ENCODE measurements at places on chromosomes 5 and 9.
A peak's percentile ranks its signal among the peaks of the same experiment; 100 is the strongest.

DNA sequence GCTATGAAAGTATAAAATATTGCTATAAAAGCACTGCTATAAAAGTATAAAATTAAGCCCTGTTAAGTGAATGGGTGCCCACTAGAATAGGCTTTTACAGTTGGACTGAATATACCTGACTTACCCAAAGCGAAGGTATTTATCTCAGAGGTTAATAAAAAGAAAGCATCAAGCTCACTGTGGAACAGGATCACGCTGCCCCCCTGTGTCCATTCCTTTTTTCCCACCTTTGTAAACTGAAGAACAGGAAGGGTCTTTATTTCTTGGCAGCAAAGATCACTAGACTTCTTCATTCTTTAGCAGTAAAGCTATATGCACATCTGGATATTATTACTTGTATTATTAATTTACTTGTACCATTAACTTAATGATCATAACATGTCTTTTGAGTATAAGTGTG is 22.1 kb upstream of the PLPP6 start:
- no peak for DNase-seq

DNA sequence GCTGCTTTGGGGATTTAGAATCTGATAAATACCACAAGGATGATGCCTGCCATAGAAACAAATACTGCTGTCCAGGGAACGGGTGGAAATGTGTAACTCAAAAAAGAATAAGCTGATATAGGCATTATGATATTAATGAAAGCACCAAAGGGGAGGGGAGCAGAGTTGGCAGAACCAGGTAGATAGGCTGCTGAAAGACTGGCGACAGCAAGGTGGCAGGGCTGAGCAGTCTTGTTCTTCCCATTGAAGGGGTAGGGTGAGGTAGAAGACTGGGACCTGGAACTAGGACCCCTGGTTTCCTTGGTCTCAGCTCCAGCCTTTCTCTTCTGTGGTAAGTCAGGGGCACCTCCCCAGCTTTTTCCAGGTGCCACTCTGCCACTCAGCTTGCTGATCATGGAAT is 31.4 kb upstream of the TMOD1 start:
- DNase-seq, result no peak

- no peak for DNase-seq
Observed at GRCh38 chr5:39713250-39713916, 288.6 kb upstream of the DAB2 start.

- peak; percentile 60 for DNase-seq
Observed at GRCh38 chr9:19408693-19409400, at the start of gene ACER2. TSS of gene ACER2 (plus strand) at chr9:19409009. CDS start at chr9:19409085, 76 bp downstream.

DNA sequence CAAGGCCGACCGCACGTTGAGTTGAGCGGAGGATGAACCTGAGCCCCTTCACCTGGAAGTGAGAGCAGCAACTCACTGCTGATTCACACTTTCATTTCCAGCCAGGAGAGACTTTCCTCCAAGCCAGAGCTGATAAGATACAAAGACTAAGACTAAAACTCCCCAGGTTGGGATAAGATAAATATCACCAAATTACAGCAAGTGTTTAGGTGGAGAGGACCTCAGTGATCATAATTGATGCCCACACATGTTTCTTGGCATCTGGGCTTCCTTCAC is 6.4 kb upstream of the NKD2 start:
- no peak for DNase-seq

DNA sequence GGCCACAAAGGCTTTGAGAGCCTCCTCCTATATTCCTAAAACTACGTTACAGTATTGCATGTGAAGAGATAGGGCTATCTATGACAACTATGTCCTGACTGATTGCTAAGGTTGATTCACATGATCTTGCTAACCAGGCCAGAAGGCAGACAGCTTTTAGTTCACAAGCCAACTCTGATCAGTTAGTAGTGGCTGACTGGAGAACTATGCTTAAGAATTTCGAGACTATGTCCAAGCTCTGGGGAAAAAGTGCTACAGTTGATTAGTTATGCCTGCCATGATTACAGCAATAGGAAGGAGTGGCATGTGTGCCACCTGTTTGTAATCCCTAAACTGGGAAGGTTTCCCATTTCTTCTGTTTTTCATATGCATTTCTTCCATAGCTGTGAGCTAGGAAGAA is 223.4 kb downstream of the DOCK8 start:
- no peak for DNase-seq

GRCh38 chr5:16603295-16603694 is 13.5 kb downstream of the RETREG1 start:
- DNase-seq, result no peak

- no peak for DNase-seq
Observed at GRCh38 chr5:90356622-90357021, 52.9 kb downstream of the CETN3 start.

- no peak for DNase-seq
Observed at GRCh38 chr5:80928073-80928472, 32.1 kb upstream of the RASGRF2 start.

GRCh38 chr5:9051779-9052178 is 494.1 kb downstream of the SEMA5A start:
- no peak for DNase-seq

GRCh38 chr9:70475211-70475610 is 60.8 kb upstream of the KLF9 start:
- DNase-seq, result no peak

DNA sequence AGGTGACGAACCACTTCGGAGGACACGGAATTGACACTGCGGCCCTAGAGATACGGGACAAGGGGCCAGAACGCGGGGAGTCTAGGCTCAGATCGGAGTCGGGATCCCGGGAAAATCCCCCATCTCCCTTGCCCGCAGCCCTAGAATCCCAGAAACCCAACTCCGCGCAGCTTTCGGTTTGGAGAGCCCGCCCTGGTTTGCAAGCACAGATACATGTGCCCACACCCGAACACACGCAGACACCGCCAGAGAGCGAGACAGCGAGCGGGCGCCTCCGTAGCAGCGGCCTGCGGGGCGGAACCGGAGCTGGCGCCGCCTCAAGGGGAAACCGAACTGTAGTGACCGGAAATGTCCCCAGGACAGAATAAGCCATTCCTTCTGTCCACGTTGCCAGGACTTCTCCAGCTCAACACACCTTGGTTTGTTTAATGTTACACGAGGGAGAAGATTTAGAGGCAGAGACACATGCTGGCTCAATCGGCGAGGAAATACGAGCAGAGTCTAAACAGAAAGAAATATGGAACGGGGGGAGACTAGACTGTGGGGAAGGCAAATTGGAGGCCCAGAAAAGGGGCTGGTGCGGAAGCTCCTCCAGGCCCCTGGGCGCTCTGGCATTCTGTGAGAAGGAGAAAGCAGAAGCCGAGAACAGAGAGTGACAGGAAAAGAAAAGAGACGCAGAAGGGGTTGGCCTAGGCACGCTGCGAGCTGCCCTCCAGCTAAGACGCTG is 2.9 kb upstream of the PAX5 start:
- DNase-seq, result no peak

GRCh38 chr9:14238518-14238917 is 75.4 kb downstream of the NFIB start:
- DNase-seq, result no peak

DNA sequence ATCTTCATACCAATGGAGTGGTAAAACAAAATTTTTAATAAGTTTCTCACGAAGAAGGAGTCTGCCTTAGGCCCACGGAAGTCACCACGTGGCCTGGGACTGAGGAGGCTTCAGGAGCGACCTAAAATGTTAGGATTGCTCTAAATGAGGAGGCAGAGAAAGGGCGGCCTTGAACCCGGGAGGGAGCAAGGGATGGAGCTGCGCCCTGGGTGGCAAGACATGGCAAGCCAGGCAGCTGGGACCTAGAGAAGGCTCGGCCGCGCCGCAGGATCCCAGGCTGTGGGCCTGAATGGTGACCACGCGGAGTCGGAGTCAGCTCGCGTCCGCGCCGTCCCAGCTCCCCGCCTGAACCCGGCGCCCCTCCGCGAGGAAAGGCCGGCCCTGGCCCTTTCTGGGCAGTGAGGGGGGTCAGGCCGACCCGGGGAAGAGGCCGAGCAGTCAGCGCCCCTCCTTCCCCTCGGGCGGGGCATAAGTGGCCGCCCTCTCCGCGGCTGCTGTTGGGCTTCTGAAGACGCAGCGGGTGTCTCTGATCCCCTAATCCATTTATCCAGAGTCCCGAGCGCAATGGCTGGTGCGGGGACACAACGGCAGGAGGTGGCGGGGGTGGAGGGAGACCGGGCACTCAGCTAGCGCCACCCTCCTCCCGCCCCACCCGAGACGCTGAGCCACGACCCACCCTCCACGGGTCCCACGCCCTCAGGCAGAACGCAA is 10.6 kb downstream of the IRX1 start:
- no peak for DNase-seq

DNA sequence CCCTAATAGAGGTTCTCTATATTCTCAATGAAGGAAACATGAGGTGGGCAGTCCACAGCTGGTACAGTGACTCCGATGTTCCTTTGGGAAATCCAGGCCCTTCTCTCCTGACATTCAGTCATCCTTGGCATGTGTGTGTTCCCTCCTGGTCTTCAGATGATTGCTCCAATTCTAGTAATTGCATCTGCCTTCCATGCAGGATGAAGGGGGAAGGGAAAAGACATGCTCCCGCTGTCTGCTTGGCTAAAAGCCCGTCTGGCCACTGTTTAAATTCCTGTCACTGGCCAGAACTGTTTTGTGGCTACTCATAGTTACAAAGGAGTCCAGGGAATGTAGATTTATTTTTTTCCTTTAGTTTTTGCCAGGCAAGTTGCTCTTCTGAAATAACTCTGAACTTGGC is 65.0 kb downstream of the MAST4 start:
- no peak for DNase-seq

- DNase-seq, result no peak
Observed at GRCh38 chr9:92508018-92508820, 25.9 kb upstream of the ASPN start.

DNA sequence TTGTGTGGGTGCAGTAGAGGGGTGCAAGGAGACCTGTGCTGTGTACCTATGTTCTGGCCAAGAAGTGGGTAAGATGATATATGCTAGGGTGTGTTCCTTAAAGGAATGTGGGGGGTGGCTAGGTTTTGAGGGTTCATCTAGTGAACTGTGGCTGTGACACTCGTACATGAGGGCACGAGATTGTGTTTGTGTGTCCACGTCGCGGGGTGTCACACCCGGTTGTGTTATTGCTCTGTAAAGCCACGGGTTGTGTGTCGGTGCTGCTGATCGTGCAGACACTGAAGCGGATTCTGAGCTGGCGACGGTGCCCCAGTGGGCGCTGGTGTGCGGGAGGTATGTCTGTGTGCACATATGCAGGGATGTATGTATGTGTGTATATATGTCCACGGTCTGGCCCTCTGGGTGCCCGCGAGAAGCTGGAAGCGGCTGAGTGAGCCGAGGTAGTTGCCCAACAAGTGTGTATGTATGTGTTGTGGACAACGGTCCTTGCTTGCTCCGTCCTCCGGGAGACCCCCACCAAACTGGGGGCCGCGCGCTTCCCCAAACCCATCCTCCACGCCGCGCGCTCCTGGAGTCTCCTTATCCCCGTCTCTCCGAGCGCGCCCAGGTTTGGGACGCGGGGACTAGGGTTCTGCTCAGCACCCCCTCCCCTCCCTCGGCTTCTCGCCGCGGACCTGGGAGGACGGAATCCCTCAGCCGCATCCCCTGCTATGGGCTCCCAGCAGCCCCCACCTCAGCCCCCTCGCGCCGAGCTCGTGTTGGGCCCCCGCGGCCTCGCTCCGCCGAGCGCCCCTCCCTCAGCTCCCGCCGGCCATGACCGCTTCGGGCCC is 639 bp downstream of the PCDH1 start:
- DNase-seq, result no peak

GRCh38 chr9:136171009-136171800 is 33.7 kb downstream of the LHX3 start:
- DNase-seq, result no peak

DNA sequence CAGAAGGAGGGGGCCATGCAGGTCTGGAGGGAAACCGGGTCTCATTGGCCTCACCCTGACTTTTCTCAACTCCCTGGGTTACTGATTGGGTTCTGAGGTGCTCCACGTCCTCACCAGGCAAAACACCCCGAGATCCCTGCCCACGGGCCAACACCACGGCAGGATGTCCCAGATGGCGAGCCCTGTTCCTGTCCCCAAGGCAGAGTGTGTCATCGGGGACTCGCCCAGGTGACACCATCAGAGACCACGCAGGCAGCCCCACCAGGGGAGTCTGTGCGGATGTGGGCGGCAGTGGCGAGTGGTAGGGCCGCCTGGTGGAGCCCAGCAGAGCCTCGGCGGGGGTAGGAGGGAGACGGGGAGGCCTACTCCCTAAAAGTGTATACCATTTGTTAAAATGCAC is 59.0 kb upstream of the UBAC1 start:
- DNase-seq, result no peak

DNA sequence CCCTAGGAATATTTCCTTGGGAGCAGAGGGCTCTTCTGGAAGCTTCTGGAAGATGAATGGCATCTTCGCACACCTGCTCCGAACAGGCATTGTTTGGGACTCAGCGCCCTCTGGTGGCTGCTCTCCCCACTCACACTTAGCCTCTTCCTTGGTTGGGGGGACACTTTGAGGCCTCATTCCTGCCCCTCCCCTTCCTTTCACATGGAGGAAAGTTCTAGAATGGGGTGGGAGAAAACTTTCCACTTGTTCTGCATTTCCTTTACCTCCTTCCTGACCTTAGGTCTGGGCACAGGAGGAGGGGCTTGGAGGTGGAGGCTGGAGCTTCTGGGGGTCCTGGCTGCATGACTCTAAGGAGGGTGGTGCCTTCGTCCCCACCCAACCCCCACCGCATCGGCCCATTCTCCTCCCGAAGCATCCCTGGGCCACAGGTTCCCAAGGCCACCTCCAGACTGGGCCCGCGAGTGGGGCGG is 19.3 kb upstream of the SMIM32 start:
- DNase-seq, result no peak

DNA sequence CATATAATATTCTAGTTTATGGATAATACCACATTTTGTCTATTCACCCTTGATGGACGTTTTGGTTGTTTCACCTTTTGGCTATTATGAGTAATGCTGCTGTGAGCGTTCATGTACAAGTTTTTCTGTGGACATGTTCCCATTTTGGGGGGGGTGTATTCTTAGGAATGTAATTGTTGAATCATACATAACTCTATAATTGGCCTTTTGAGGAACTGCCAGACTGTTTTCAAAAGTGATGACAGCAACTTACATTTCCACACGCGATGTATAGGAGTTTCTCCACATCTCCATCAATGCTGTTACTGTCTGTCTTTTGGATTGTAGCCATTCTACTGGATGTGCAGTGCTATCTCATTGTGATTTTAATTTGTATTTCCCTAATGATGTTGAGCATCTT is 69.8 kb downstream of the SLC46A2 start:
- no peak for DNase-seq

DNA sequence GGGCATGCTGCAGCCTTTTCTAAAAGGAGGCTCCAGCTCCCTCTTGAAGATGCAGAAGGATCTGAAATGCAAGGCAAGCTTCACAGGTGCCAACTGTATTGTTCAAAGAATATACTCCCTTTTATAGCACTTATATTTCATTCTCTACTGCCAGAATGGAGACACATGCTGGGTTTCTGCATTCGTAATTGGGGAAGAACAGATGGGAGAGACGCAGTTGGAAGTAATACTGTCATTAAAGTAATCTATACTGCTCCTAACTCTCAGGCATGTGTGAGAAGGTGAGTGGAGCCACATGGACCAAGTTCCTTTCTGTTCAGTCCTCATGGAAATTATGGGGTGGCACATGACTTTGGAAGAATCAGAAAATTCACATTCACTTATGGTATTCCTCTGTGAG is 226.4 kb downstream of the TRIM32 start:
- no peak for DNase-seq
